ENCODE measurements at places on chromosomes 7 and 10.
A peak's percentile ranks its signal among the peaks of the same experiment; 100 is the strongest.

DNA sequence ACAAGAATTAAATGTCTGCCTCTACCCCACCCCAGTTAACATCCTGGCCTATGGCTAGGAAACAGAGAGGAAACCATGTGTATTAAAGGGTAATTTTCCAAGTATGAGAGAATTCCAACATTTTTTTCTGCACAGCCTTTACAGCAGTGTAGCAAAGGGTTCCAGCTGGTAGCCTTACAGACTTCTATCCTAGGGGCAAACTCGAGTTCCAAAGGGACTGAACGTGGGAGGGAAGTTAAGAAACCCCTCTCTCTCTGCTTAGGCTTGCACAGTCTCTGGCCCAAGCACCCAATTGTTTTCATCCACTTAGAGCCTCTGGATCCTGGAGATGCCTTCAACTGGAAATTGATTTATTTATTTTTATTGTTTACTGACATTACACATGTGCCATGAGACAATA, 60.3 kb downstream of the SLC16A12 start:
- DNase-seq: no peak

- DNase-seq: no peak
Observed at GRCh38 chr7:13057462-13058200, 370.2 kb downstream of the ARL4A start.

- DNase-seq: no peak
Observed at GRCh38 chr10:36198322-36198721, 556.2 kb upstream of the FZD8 start.

DNA sequence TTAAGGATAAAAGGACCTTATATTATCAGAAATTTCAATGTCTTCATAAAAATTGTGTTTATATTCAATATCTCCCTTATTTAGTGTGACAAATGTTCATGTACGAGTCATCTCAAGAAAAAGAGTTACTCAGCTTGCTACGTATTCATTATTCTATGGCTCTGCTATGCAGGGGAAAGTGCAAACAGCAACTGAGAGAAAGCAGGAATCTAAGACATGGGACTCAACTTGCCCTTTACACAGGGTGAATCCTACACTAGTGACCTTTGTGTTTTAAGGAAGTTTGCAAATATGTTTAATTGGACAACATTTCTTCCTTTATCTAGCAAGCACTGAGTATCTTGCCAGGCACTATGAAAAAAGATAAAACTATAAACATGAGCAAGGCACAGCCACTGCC, 104.7 kb downstream of the NPSR1 start:
- no peak for DNase-seq

GRCh38 chr10:121437596-121437995, 160.6 kb downstream of the FGFR2 start:
- no peak for DNase-seq

- DNase-seq: no peak
Observed at GRCh38 chr10:125816548-125816947, 6.5 kb downstream of the UROS start.

DNA sequence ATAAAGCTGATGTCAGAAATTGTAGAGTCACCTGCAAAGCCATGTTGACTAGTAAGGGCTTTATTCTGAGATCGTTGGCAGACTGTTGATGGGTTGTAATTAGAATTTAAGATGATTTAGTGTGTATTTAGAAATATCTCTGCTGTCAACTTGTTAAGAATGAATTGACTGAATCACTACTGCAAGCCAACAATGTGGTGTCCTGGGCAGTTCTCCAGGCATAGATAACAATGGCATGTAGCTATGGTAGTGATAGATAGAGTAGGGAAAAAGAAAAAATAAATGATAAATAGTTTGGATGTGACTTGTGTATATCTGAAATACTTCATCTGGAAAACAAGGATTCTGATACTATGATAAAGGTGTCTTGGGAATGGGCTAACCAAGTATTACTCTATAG, 640.2 kb downstream of the ARL4A start:
- no peak for DNase-seq

GRCh38 chr7:102079140-102080018, 207.3 kb upstream of the SH2B2 start:
- DNase-seq: no peak

- no peak for DNase-seq
Observed at GRCh38 chr10:49281461-49281860, 17.5 kb upstream of the C10orf71 start.

DNA sequence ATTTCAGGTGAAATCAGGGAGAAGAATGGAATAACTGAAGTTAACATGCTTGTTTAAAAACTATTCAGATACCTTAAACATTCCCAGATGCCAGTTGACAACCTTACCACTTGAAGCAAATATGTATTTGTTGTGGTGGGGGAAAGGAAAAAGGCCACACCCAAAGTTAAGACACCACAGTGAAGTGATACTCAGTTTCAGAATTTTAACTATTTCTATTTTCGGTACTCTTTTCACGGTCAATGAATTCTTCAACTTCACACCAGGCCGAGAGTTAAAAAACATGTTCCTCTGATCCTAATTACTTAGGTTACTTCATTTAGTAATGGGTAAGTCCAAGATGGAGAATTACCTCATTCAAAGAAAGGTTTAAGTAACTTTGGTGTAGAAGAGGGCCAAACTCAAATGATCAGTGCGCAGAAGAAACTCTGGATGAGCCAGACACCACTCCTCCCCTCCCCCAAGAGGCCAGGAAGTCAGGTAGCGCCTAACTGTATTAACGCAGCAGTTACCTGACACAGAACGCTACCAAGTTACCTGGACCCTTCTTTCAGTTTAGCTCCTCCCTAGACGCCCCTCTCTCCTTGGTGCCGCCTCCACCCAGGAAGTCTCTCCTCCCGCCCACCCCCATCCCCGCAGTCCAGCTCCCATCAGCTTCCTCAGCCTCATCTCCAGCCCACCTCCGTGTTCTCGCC, 700 bp downstream of the MTPN start:
- DNase-seq: no peak

DNA sequence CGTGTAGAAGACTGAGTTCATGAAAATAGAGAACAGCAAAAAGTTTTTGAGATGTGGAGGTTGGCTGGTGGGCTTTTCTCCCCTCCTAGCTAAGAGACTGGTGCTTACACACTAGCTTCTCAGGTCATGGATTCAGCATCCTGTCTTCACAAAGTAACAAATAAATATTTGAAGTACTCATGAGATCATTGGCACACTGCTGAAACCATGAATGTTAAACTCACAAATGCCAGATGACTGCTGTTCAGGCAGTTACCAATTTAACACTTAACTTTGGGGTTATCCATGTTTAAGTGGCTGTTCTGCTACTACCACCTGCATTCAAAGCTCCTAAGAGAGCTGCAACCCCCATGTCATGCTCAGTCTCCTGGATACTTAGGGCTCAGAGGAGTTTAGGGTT, 119.0 kb upstream of the BET1 start:
- DNase-seq: no peak

DNA sequence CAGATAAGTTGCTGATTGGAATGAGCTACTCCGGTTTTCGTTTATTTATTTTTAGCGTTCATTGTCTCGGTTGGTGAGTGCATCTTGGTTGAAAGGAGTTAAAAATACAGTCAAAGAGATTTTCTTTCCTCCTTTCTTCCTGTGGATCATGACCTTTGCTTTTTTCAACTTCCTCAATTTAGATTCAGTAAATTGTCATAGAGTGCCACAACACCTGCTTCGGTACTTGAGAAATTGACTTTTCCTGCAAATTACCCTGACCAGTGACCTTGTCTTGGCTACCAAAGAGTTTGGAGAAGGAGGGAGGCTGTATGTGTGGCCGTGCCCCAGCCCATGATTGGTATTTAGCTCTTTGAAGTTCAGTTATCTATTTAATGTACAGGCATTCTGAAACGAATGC, 128.7 kb downstream of the FAM204A start:
- no peak for DNase-seq

DNA sequence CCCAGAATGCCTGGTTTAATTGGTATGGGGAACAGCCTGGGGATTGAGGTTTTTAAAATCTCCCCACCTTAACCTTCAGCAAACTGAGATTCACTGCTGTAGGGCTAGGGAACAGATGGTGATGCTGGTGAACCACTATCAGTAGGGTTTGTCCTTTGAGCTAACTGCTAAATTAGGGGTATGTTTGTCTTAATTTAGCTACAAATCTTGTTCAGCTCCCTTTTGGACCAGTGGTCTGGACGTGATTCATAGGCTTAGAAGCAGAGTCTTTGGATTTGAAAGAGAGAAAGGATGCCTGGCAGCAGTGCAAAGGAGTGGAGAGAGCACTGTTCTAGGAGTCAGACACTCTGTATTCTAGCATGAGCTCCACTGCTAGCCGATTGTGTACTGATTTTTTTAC, 2.8 kb downstream of the HDAC9 start:
- no peak for DNase-seq

DNA sequence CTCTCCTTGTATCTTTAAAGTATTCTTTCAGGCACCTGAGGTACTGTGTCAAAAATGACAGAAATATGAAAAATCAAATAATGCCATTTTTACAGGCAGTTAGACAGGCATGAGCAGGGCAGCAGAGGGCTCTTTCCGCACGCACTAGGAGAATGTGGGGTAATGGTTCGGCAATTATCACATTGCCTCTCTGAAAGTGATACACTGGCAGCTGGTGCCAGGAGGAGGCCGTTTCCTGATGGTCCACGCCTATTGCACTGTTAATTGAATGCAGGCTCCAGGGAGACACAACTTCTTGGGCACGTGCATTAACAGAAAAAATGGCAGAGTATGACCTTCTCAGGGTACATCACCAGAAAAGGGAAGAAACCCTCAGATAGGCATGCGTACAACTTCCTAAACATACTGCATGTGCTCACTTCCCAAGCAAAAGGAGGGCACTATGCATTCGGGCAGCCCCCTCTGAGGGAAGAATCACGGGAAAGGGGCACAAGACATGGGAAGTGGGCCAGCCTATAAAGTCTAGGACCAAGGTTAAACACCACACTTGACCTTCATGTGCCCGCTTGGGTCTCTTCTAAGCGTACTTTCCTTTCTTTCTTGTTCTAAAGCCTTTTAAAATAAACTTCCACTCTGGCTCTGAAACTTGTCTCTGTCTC, 161.7 kb downstream of the TNS3 start:
- DNase-seq: no peak

DNA sequence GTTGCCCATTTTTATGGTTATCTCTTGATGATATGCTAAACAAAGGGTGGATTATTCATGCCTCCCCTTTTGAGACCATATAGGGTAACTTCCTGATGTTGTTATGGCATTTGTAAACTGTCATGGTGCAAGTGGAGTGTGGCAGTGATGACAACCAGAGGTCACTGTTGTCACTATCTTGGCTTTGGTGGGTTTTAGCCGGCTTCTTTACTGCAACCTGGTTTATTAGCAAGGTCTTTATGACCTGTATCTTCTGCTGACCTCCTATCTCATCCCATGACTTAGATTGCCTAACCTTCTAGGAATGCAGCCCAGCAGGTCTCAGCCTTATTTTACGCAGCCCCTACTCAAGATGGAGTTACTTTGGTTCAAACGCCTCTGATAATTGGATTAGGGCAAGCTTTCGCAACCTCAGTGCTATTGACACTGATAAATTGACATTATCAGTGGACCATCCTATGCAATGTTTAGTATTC, 36.9 kb downstream of the BAG3 start:
- DNase-seq: no peak

- no peak for DNase-seq
Observed at GRCh38 chr10:121337427-121337826, 260.8 kb downstream of the FGFR2 start.

DNA sequence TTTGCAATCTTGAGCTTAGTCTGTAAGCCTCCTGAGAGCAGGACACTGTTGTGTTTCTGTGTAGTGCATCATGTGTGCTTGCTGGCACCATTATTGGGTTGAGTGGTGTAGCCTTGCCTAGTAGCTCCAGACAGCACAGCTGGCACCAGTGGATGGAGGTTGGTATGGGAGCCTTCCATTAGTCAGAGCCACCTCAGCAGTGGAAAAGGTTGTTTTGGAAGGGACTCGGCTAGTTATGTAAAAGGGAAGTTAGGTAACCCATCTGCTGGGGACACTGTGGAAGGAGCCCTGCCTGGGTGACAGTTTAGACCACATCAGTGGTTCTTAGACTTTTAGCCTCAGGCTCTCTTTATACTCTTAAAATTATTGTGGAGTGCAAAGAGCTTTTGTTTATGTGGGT, 16.3 kb downstream of the MINDY4 start:
- no peak for DNase-seq

DNA sequence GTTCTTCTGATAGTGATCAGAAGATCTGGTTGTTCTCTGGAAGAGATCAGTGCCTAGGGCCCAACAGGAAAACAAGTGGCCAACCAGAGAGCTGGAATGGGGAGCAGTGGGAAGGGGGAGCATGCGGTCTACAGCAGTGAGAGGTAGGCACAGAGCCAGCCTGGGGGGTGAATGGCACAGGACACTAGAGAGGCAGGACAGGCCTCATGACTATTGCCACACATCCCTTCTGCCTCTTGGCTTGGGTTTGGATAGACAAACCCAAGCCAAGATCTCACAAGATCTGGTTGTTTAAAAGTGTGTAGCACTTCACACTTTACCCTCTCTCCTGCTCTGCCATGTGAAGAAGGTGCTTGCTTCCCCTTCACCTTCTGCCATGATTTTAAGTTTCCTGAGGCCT, 224.4 kb downstream of the ARHGAP12 start:
- DNase-seq: no peak

- peak; percentile 23 for DNase-seq
Observed at GRCh38 chr7:132386201-132386681, 190.0 kb downstream of the PLXNA4 start.

DNA sequence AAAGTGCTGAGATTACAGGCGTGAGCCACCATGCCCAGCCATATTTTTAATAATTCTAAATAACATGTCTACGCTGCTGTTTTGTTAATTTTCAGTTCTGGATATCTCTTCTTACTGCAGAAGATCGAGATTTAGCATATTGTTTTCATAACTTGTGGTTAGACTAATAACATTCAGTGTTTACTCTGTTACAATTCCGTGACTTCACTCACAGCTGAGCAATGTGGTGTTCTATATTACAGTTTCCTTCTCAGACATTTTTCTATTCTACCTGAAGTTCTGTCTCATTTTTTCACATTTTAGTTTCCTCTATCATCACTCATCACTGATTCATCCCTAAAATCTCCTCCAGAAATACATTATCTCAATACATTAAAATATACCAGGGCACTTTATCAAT, 10.9 kb downstream of the RNF32 start:
- no peak for DNase-seq

DNA sequence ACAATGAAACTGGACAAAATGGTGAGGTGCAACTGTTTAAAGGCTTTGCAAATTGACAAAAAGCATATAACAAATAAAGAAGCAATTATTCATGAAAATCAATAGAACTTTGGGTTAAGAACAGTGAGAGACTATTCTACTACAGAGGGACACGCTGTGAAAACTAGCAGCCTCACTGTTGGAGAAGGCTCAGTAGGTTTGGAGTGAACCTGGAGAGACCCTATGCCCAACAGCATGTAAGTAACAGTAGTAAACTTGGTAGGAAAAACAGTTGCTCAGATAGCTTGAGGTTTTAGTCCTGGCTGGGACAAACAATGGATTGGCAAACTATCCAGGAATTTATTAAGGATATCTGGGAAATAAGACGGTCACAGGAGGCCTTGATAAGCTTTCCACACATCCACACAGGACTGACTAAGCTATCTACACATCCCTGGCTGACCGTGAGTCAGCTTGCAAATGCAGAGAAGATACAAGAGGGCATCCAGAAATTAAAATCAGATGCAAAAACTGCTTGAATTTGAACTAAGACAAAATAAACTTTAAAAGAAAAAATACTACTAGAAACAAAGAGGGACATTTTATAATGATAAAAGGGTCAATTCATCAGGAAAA, 15.9 kb downstream of the FAM149B1 start:
- DNase-seq: no peak

All from AG08396 (cell line).